ENCODE measurements at places on chromosomes 16 and 17.
A peak's percentile ranks its signal among the peaks of the same experiment; 100 is the strongest.

GRCh38 chr17:12584727-12585126 is 81.0 kb upstream of the MYOCD start:
- no peak for DNase-seq

DNA sequence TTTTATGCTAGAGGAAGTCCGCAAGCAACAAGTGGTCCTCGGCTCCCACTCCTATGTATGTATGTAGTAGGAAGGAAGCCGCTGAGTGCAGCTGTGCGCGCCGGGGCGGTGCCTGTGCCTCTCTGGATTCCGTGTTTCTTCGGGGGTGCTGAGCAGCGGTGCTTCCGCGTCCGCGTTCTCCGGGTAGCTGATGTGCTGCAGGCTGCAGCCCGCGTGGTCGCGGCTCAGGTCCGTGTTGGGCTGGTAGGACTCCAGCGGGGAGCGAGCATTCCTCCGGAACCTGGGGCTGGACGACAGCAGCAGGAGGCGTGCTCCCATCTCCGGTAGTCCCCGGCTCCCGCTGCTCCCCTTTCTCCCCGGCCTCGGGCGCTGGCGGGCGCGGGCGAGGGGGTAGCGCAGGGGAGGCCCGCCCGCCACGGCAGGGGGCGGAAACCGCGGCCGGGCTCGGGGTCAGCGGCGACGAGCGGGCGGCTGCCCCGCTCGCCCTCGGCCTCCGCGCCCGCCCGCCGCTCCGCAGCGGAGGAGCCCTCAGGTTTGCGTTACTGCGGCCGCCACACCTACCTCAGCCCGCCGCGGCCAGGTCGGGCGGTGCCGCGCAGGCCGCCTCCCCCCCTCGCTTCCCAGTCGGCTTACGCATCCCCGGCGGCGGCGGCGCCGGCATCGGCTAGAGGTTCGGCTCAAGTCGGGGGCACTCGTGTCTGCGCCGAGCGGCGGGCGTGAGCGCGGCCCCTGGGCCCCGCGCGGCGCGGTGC is 487 bp downstream of the C17orf67 start:
- peak; percentile 74 for DNase-seq

- DNase-seq = no peak
Observed at GRCh38 chr17:62760945-62761267, 47.2 kb downstream of the MARCHF10 start.

- peak; percentile 21 for DNase-seq
Observed at GRCh38 chr16:81445143-81445961, 744 bp downstream of the CMIP start.

DNA sequence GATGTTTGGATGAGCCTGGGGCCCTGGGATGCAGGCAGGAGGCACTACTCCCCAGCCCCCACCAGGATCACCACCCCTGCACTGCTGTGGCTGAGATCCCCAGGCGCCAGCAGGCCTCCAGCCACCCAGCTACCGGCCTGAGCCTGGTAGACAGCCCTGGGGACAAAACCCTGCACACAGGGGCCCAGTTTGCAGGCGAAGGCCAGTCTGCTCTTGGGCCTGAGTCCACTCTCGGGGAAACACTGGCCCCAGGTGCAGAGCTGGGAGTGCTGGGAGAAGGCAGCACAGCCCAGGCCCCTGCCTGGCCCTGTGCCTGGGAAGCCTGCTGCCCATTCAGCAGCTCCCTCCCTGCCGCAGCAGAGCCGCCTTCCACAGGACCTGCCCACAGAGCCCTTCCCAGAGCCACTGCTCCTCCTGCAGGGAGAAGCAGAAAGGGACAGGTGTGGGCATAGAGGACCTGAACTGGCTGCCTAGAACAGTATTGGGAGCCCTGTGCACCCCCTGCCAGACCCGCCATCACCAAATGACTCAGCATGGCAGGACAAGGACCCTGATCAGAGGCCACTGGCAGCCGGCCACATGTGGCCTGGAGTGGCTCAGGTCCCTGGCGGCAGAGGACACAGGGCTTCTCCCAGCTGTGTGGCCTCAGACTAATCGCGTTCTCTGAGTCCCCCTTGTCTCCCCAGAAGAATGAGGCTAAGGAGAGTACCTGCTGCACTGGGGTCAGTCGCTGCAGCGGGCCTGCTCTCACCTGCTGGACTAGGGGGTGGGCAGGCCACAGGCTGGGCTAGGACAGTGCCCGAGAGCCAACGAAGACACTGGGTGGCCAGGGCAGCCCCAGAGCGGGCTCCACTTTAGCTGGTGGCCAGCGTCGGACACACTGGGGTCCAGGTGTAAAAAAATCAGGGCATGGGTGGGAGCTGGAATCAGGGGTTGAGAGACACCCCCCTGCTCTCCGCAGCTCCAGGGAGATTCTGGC is 10.7 kb downstream of the MSRB1 start:
- DNase-seq = no peak

DNA sequence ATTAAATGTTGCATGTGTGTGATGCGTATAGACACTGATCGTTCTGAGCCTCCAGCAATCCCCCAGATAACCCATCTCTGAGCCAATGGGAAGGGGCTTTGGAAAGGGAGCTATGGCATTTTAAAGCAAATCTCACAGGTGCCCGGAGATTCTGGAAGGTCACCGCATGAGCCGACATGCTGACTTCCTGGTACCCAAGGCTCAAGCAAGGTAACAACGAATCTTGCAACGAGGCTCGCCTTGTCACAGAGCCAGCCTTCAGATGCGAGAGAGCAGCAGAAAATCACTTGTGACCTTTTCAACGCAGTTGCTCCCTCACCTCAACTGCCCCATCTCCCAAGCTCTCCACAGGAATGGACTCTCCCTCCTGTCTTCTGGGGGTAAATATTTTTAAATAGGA is 154.8 kb upstream of the CDH5 start:
- DNase-seq = no peak

GRCh38 chr16:19396555-19397011 is 21.1 kb upstream of the TMC5 start:
- DNase-seq = no peak

- DNase-seq = no peak
Observed at GRCh38 chr17:57806167-57806830, 43.5 kb downstream of the MRPS23 start.

- DNase-seq = no peak
Observed at GRCh38 chr16:83994087-83994486, 26.0 kb downstream of the NECAB2 start.

- no peak for DNase-seq
Observed at GRCh38 chr17:36837195-36837938, 99.9 kb upstream of the LHX1 start.

DNA sequence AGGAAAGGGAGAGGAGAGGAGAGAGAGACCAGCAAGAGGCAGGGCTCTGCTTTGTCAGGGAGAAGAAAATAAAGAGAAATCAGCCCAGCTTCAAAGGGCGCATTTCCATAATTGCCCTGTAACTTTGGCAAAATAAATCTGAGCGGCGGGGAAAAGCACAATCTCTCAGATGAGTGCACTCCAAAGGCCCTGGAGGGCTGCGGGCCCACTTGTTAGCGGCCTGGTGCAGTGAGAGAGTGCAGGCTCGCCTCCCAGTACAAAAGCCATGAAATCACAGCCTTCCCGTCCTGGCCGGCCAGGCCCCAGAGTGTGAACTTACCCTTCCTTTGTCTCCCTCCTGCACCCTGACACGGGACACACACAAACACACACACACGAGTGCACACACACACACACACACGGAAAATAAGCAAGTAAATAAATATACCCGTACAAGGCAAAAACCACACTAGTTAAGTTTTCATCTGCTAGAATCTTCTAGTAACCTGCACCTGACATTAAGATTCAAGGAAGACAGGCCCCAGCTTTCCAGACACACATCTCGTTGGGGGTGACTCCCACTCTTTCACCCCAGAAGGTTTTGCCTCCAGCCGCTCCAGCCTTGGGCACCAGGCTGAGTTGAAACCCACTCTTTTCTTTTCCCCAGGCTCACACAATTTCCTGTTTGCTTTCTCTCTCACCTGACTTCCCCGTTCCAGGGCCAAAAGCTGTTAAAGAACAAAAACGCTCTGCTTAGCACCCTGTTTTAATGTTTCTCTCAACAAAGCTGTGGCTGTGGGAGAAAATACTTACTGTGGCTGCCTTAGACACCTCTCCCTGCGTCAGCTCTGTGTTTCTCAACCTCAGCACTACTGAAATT is 8.5 kb downstream of the IRX3 start:
- DNase-seq = no peak

DNA sequence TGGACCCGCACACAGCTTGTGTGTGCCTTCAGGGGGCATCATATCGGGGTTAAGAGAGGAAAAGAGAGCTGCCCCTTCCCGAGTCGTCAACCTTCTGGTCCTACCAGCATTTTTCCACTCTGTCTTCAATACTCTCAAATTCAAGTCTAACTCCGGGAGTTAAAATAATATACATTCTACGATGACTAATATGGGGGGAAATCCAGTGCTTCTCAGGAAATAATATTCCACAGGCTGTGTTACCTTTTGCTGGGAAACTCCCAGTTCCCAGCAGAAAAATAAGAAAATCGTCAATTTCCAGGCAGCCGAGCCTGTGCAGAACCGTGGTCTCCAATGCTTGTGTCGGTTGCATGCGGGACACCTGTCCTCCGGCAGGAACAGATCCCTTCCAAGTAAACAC is 105.0 kb upstream of the FOXF1 start:
- no peak for DNase-seq

- no peak for DNase-seq
Observed at GRCh38 chr16:55475919-55476318, 3.1 kb upstream of the MMP2 start.

DNA sequence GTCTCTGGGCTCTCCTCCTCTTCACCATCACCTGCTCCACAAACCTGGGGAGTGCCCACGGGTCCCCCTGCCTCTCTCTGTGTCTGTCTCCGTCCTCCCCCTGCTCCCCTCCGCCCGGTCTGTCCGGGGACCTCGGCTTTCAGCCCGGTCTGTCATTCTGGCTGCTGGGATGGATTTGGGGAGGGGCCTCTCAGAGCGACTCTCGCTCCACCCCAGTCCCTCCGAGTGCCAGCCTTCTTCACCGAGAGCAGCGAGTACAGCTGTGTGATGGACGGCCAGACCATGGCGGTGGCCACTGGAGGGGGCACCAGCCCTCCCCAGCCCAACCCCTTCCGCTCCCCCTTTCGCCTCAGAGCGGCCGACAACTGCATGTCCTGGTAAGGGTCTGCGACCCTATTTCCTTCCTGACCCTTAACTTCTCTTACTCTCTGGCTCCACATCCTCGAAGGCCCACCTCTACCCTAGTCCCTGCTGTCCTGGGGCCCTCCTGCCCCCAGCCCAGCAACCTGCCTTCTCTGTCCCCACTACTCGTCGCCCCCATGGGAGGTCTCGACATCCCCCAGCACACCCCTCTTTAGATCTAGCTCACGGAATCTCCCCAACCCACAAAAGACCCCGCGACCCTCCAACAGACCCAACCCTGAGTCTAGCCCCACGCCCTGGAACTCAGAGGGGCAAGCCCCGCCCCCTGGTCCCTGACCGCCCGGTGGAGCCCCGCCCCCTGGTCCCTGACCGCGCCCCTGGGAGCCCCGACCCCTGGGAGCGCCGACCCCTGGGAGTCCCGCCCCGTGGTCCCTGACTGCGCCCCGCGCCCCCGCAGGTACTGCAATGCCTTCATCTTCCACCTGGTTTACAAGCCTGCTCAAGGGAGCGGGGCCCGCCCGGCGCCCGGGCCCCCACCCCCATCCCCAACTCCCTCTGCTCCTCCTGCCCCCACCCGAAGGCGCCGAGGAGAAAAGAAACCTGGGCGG is 5.6 kb upstream of the CXCL16 start:
- no peak for DNase-seq

GRCh38 chr17:45288825-45289224 is 26.9 kb upstream of the SPATA32 start:
- no peak for DNase-seq

DNA sequence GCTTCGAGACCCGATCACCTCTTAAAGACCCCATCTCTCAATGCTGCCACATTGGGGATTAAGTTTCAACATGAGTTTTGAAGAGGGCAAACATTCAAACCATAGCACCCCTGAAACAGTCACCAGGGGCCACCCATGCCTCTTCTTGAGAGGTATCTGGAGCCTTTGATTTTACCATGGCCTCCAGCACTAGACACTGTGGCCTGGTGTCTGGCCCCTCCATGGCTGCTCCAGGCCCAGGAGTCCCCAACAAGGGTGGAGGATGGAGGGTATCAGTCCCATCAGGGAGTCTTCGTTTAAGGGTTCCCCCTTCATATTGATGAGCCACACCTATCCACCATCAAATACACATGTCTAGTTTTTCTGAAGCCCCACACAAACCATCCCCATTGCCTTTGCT is 66.5 kb upstream of the CDH5 start:
- DNase-seq = no peak

DNA sequence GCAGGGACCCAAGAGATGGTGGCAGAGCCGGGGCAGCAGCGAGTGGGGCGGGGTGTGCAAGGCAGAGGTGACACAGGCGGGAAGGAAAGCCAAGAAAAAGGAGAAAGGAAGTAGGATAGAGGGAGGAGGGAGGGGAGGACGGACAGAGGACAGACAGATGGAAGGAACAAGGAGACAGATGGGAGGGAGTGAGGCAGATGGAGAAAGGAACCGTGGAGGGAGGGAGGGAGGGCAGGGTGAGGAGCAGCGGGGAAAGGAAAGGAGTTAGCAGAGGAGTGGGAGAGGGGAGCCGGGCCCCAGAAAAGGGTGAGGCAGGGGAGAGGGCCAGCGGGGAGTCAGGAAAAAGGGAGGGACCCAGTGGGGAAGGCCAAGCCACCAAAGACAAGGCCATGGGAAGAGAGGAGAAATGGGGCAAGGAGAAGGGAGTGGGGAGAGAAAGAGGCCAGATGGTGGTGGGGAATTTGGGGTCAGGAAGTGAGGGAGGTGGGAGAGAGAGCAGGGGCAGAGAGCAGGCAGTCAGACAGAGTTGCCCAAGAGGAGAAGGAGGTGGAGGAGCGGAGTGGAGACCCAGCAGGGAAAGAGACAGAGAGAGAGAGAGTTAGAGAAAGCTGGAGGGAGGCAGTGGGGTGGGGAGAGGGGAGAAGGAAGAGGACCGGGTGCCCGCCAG is 13.2 kb upstream of the ASGR1 start:
- no peak for DNase-seq

DNA sequence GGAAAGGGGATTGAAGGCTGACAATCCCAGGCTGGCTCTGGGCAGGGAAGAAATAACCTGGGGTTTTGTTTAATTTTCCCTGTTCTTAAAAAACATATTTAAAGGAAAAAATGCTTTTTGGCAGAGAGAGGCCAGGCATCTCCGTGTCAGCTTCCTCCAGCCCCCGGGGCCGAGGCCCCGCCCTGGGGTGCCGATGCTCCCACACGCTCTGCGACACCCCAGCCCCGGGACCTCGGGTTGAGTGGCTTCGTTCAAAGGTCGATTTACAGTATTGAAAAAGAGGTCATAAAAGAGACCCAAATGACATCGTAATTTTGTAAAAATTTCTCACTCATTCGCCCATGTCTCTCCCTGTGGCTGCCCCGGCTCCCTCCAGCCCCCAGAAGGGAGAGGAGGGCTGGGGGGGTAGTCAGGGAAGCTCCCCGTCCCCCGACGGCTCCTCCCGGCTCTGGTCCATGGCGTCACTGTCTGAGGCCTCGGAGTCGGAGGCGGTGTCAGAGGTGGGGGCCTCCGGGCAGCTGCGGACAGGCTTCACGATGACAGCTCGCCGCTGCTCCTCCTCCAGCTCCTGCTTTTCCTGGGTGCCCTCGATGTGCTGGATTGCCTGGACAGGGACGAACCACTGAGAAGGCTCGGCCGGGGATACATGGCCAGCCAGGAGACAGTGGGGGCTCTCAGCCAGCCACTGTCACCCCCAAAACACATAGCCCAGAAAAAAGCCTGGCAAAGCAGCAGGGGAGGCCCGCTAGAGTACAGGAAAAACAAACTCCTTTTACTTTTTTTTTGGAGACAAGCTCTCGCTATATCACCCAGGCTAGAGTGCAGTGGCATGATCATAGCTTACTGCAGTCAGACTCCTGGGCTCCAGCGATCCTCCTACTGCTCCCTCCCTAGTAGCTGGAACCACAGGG is 14.9 kb downstream of the TFAP4 start:
- DNase-seq = no peak
